ENCODE measurements at places on chromosomes 1 and 21.

GRCh38 chr21:25906587-25906986 lies 171.8 kb downstream of the GABPA start:
- H3K27ac ChIP-seq: no peak overlapping the region
- no peaks in the 10 kb centered on the region for H3K36me3 ChIP-seq
- H3K4me3 ChIP-seq: no peak overlapping the region
- no peaks in the 10 kb centered on the region for H3K4me1 ChIP-seq
- H3K27me3 ChIP-seq: no peaks in the 10 kb centered on the region
- no peak for DNase-seq

DNA sequence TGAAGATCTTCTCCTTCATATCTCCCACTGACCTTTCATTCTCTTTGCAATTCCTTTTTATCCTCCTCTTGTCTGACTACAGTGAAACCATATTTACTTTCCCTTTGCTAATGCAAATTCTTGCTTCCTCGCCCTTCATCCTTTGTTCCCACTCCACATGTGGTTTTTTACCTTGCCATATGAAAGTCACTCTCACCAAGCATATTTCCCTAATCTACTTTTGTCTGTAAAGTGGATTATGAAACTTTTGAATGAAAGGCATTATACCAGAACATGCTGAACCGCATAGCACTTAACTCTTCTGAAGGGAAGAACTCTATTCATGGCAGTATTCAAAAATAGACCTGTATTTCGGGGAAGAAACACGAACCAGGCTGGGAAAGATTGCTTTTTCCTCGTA lies 8.0 kb upstream of the TMPRSS15 start:
- no peak for DNase-seq
- H3K27ac ChIP-seq: no peak overlapping the region

DNA sequence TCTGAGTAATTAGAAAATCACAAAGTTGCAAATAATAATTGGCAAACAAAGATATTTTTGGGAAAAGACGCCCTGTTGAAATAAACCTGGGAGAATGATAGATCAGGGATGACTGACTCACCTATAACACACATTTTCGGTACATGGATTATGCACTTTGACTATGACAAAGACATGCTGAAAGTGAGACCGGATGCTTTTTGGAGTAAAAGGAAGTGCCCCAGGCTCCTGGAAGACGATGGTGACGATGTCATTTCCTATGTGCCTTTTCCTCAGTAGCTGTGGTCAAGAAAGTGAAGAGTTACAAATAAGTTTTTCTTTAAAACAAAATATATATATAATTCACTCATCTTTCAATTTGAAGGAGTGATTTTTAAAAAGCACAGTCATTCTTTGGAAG lies 158.7 kb downstream of the SIPA1L2 start:
- no peak overlapping the region for H3K27ac ChIP-seq
- no peaks in the 10 kb centered on the region for H3K36me3 ChIP-seq
- no peak for DNase-seq
- no peaks in the 10 kb centered on the region for H3K4me1 ChIP-seq

GRCh38 chr1:175968486-175969172 lies 225.2 kb upstream of the TNR start:
- H3K27ac ChIP-seq: no peak overlapping the region
- H3K4me3 ChIP-seq: no peak overlapping the region
- no peak for DNase-seq
- H3K4me1 ChIP-seq: no peaks in the 10 kb centered on the region
- H3K36me3 ChIP-seq: no peaks in the 10 kb centered on the region
- no peaks in the 10 kb centered on the region for H3K27me3 ChIP-seq

GRCh38 chr1:32992489-32993323 lies 28.1 kb upstream of the RNF19B start:
- H3K4me1 ChIP-seq: no peaks in the 10 kb centered on the region
- no peak overlapping the region for H3K4me3 ChIP-seq
- peak; percentile 83 for DNase-seq
- no peaks in the 10 kb centered on the region for H3K27me3 ChIP-seq

DNA sequence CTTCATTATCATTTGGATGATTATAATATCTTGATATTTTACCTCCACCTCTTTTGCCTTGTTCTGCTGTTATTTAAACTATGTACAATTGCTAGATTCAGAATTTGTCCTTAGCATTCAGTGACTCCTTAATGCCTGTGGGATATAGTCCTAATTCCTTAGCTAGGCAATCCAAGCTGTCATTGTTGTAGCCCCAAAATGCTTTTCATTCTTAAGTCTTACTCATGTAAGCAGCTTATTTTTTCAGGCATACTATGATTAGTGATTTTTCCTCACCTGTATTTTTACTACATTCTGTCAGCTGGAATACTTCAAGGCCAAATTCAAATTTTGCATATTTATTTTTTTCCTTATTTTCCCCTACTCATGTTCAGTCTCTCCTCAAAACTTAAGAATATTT lies 13.4 kb downstream of the PKN2 start:
- no peak overlapping the region for H3K27ac ChIP-seq
- no peaks in the 10 kb centered on the region for H3K4me1 ChIP-seq
- H3K36me3 ChIP-seq: no peaks in the 10 kb centered on the region
- no peak overlapping the region for H3K4me3 ChIP-seq

GRCh38 chr1:36542024-36542961 lies 59.6 kb upstream of the CSF3R start:
- H3K4me1 ChIP-seq: no peaks in the 10 kb centered on the region
- no peaks in the 10 kb centered on the region for H3K36me3 ChIP-seq
- H3K27me3 ChIP-seq: no peaks in the 10 kb centered on the region
- DNase-seq: no peak

DNA sequence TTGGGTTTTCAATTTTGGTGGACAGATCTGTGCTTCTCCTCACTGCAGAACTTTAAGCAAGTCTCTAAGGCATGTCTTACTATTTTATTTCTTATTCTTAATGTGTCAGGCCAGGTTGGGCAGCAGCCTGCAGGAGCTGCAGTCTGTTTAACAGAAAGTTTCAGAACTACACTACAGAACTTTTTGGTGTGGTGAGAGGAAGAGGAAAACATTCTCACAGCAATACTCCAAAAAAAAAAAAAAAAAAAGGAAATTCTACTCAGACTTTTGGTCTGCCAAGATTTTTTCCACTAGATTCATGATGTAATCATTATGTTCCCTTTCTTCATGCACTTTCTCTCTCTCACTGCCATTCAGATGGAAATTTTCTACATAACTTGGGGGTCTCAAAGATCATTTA lies 255.2 kb downstream of the COL11A1 start:
- DNase-seq: no peak
- no peaks in the 10 kb centered on the region for H3K36me3 ChIP-seq
- no peak overlapping the region for H3K27ac ChIP-seq
- H3K27me3 ChIP-seq: no peaks in the 10 kb centered on the region
- no peaks in the 10 kb centered on the region for H3K4me1 ChIP-seq
- H3K4me3 ChIP-seq: no peak overlapping the region

DNA sequence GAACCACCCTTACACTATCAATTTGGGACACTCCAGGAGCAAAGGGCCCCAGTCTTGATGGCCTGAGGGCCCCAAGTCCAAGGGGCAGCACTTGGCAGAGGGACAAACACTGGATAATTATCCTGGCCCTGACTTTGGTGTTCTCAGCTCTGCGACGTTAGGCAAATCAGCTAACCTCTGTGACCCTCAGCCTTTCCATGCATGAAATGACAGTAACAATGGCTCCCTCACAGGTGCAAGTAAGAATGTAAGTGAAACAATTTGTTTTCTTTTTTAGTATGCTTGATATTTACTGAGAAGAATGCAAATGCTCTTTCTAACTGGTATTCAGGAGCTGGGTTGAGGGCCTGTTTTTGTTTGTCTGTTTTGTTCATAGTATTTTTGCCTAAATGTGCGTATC lies 61.6 kb upstream of the PRDX6 start:
- no peak overlapping the region for H3K4me3 ChIP-seq
- no peak for DNase-seq
- no peaks in the 10 kb centered on the region for H3K36me3 ChIP-seq
- no peak overlapping the region for H3K27ac ChIP-seq

DNA sequence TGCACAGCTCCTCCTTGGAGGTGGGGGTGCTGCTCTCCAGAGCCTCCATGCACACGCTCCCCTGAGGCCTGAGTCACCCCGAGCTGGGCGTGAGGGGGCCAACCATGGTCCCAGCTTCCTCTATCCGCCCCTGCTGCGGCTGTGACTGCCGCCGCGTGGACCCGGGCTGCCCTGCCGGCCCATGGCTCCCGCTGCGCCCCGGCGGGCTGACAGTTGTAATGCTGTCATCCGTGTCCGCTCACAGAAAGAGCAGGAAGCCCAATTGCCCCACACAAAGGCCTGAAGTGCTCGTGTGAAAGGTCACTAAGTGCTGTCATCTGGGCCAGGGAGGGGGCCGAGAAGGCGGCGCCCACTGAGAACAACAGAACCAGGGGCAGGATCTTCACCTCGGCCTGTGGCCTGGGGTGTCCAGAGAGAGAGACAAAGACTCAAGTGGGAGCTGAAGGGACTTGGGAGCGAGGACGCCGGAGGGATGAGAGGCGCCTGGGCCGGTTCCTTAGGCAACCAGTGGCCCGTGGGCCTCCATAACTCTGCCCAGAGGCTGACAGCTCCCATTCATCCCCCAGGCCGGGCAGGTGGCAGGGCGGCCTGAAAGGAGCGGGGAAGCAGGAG lies 31.5 kb downstream of the OLIG1 start:
- DNase-seq: peak; percentile 49
- no peaks in the 10 kb centered on the region for H3K4me1 ChIP-seq
- no peaks in the 10 kb centered on the region for H3K36me3 ChIP-seq
- no peak overlapping the region for H3K4me3 ChIP-seq
- no peak overlapping the region for H3K27ac ChIP-seq
- H3K27me3 ChIP-seq: peaks cover 2% of the 10 kb centered on the region
